ENCODE measurements at places on chromosomes 16 and 17.

GRCh38 chr17:62902531-62903220 lies 63.4 kb upstream of the TANC2 start:
- DNase-seq, result no peak

- DNase-seq, result no peak
These were observed 24.5 kb downstream of the KSR1 start for GRCh38 chr17:27480699-27481098.

- DNase-seq, result no peak
These were observed 63.2 kb upstream of the SLC12A3 start for GRCh38 chr16:56801762-56802161.

DNA sequence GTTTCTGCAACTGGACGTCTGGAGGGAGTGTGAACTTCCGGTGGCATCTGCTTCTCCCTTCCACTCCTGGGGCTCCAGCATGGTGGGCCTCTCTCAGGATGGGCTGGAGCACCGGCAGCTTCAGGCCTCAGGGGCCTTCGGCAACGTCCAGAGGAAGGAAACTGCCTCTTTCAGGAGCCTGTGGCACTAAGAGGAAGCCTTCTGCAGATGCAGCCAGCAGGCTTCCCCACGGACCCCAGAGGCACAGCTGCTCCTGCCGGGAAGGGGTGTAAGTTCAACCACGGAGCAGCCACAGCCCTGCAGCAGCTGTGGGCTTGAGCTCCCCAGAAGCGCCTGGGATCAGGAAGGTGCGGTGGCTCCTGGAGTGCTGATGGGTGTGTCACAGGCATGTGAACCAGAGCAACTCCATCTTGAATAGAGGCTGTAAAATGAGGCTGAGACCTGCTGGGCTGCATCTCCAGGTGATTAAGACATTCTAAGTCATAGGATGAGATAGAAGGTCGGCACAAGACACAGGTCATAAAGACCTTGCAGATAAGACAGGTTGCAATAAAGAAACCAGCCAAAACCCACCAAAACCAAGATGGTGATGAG lies 50.8 kb upstream of the KLHDC4 start:
- no peak for DNase-seq

GRCh38 chr17:72205357-72205756 lies 84.5 kb downstream of the SOX9 start:
- DNase-seq, result no peak

GRCh38 chr17:39639566-39640458 lies 2.9 kb downstream of the STARD3 start:
- DNase-seq, result no peak

GRCh38 chr17:74861662-74862107 lies 2.0 kb upstream of the GRIN2C start:
- DNase-seq, result no peak

DNA sequence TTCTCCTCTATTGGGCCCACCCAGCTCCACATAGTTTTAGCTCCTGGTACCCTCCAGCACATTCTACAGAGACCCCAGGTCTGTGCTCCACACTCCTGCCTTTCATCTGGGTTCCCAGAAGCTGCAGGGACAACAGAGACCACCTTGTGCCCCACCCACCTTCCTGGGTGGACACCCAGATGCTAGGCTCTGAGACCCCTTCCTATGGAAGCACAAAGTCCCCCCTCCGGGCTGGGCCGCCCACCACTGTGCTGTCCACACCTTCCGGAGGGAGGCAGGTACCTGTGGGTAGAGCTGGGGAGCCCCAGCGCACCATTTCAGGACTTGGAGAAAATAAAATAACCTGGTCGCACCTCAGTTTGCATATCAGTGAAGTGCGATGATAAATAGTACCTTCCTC lies 224.9 kb upstream of the FOXF1 start:
- no peak for DNase-seq

DNA sequence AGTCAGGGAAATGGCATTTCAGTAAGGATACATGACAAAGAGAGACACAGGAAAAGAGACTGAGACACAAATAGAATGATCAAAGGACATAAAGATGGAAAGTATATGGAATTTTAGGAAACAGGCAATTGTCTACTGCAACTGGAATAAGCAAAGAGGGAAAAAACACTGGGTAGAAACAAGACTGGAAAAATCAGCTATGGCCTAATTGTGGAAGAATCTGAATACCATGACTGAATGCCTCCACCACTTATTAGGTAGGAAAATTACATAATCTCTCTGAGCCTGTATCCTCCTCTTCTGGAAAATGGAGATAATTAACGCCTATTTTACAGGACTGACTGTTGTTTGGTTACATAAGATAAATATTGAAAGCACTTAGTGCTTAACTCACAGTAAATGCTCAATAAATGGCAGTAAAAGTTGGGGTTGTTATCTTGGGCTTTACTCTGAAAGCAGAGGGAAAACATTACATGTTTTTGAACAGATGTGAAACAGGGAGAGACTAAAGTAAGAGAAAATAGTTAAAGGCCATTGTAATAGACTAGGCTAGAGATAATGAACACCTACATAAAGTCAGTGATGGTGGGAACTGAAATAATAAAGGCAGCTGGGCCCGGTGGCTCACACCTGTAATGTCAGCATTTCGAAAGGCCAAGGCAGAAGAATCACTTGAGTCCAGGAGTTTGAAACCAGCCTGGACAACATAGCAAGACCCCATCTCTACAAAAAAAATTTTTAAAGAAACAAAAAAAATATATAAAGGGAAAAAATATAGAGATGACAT lies 63.5 kb upstream of the C17orf78 start:
- DNase-seq, result no peak

DNA sequence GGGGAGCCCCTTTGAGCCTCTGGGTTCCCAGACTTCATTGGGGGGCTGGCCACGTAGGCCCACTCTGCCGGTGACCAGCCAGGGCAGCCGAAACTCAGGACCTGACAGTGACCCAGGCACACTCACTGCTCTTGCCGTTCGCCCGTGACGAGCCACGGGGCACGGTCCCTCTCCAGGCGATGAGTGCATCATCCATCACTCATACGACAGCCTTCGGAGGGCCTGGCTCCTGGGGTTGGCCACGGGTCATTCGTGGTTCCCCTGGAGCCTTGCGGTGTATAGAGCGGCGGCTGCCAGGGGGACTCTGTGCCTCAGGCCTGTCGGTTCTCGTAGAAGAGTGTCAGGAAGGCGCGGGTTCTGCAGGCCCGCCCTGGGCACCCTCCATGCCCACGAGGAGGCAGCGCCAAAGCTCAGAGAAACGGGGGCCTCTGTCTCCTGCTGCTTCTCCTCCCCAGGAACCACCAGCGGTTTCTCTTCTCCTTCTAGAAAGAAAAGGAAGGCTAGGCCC lies 11.2 kb upstream of the NUDT16L1 start:
- DNase-seq, result peak; percentile 64

DNA sequence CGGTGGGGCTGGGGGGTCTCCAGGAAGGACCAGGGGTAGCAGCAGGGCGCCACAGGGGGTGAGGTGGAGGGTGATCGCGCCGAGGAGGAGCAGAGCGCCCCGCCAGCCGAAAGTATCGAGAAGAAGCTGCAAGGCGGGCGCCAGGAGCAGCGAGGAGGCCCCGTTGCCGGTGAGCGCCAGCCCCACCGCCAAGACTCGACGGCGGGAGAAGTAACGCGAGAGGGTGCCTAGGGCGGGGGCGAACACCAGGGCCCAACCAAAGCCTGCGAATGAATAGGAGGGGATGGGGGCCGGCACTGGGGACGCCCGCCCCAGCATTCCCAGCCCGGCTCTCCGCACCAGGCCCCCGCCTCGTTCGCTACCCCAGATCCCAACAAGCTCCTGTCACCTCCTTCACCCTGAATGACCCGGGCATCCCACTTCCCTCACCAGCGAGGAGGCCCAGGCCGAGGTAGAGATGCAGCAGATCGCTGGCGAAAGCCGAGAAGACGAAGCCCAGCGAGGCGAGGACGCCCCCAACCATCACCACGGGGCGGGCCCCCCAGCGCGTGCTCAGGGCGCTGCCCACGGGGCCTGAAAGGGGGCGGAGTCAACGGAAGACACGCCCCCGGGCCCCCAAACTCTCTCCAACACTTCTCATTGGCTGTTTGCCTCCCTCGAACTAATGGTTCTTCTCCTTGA lies 1.3 kb downstream of the SLC16A11 start:
- DNase-seq, result no peak

DNA sequence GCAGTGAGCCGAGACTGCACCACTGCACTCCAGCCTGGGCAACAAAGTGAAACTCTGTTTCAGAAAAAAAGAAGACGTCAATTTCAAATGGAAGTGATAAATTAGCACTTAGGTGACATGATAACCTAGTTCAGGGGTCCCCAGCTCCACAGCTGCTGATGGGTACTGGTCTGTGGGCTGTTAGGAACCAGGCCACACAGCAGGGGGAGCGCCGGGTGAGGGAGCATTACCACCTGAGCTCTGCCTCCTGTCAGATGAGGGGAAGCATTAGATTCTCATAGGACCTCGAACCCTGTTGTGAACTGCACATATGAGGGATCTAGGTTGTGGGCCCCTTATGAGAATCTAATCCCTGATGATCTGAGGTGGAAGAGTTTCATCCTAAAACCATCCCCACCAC lies 253.0 kb downstream of the FOXL1 start:
- no peak for DNase-seq

GRCh38 chr16:12260647-12261262 lies 284.2 kb downstream of the SNX29 start:
- DNase-seq, result no peak

DNA sequence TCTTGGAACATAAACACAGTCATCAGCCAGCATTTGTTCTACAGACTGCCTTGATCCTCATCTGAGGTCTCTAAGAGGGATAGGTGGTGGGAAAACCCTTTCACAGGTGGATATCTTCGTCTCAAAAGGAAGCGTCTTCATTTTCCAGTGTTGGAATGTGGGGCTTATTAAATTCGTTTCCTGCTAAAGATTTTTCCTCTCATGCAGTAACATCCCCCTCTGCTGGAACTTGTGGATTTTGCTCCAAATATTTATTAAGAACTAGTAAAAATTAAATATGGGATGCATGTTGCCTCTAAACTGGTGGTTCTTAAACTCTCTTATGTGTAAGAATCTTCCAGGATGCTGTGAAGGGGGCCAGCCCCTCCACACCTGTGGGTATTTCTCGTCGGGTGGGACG lies 20.1 kb upstream of the MLYCD start:
- peak; percentile 62 for DNase-seq

DNA sequence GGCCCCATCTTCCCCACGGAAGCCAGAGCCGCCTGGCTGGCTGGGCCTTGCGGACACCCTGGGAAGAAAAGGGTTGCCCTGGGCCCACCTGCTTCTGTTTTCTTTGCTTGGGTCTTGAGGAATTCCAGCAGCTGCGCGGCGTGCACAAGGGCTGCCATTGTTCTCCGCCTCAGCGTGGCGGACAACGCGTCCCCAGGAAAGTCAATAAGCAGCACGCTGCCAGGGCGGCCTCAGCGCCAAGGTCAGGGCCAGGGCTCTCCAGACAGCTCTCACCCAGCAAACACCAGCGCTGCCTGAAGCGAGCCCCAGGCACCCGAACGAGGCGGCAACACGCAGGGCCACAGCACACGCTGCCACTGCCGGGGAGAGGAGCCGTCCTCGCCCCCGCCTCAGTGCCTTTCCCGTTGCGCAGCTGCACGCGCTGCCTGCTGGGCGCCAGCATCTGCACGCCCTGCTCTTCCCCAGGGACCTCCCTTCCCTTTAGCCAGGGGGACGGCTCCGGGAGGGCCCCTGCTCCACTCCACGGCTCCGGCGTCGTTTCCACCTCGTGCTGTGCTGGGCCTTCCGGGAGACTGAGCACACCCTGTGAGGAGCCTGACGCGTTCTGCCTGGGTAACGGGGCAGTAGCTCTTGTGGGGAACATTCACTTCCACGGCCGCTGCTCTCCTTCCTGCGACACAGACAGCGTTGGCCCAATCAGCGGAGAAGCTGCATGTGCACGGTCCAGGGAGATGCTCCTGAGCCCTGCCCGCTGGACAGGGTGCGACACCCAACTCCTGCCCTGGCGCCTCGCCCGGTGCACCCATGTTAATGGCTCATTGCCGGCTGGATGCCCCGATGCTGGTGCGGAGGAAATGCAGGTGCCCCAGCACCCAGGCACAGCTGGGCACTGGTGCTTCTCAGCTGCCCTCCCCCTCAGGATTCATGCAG lies 57.8 kb downstream of the LMF1 start:
- no peak for DNase-seq

- DNase-seq, result no peak
These were observed 107.6 kb downstream of the RBFOX3 start for GRCh38 chr17:79503126-79503839.

DNA sequence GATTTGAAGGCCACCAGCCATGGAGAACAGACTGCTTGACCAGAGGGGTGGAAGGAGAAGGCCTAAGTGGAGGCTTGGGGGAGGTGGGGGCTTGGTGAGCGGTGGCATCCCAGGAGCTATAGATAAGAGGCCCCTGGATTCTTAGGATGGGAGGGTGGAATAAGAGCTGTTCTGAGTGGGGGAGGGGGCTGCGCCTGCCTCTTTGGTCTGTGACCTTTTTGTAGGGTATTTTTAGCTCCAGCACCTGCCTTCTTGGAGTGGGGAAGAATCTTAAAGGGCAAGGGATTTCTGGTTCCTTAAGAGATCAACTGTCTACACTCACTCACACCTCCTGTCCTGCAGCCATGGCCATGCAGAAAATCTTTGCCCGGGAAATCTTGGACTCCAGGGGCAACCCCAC lies 567 bp downstream of the ENO3 start:
- DNase-seq, result no peak

DNA sequence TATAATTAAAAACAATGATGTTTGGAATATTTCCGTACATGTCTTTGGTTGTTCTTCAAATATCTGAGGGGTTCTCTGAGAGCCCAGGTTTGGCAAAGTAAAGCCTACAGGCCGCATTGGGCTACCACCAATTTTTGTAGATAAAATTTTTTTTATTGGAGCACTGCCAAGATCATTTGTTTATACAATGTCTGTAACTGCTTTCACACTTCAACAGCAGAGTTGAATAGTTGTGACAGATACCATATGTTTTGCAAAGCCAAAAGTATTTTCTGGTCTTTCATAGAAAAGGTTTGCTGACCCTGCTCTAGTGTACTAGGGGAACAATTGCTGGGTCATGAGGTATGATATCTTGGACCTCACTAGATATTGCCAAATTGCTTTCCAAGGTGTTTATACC lies 10.5 kb downstream of the PPM1D start:
- no peak for DNase-seq

DNA sequence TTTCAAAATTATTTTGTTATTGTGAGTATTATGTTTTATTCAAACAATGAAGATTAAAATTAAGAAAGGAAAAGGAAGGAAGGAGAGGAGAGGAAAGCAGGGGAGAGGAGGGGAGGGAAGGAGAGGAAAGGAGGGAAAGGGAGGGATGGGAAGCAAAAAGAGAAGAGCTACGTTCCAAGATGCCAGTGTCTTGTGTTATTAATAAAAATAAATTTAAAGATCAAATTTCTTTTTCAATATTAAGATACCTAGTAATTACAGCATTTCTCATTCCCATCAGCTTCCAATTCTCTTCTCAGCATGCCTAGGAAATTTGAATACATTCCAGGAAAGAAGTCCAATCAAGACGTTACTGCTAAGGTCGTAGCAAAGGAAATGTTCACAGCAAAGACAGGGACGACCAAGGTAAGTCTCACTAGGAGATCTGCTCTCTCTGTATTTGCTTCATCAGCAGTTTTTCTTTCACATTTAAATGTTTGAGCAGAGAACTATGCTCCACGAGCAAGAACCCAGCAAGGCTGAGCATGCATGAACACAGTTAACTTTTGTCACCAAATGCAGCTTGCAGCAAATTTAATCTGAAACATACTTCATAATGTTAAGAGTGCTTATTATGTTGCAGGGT lies 63.3 kb upstream of the HLF start:
- no peak for DNase-seq

- peak; percentile 80 for DNase-seq
These were observed 2.7 kb downstream of the XYLT1 start for GRCh38 chr16:17467923-17468540.

GRCh38 chr16:75007443-75007842 lies 8.6 kb downstream of the ZNRF1 start:
- no peak for DNase-seq

- no peak for DNase-seq
These were observed 31.3 kb upstream of the RASD1 start for GRCh38 chr17:17527534-17527933.

Data from suppressor macrophage treated with lipopolysaccharide for 1 hour (primary cell).